ENCODE measurements at places on chromosomes 5 and 9. TPM values are rescaled to one million over a fixed set of nuclear protein-coding genes. Genes with fewer than 3 reads are reported as not detected.

Gene LIX1
- total RNA-seq = not detected

Gene NUTM2G
- total RNA-seq = not detected

Gene TNIP1
- 188 TPM for total RNA-seq

Gene APBA1
- total RNA-seq = 6.2 TPM

Gene PCDHB5
- not detected for total RNA-seq

Gene ADCY2
- total RNA-seq = not detected

Gene TSSK1B
- not detected for total RNA-seq
